Gastroesophageal sphincter (tissue), 4 donors: ENCODE measurements at places on chromosomes 12 and 14. TPM values are rescaled to one million over a fixed set of nuclear protein-coding genes. Genes with fewer than 3 reads are reported as not detected.
A peak's percentile ranks its signal among the peaks of the same experiment; 100 is the strongest.

- no peak overlapping the region for H3K4me3 ChIP-seq
- no peaks in the 10 kb centered on the region for H3K4me1 ChIP-seq
- no peak for ATAC-seq
- no peaks in the 10 kb centered on the region for H3K27me3 ChIP-seq
- no peaks in the 10 kb centered on the region for H3K36me3 ChIP-seq
Measured at GRCh38 chr12:11973396-11973795, 97.3 kb upstream of the BCL2L14 start.

DNA sequence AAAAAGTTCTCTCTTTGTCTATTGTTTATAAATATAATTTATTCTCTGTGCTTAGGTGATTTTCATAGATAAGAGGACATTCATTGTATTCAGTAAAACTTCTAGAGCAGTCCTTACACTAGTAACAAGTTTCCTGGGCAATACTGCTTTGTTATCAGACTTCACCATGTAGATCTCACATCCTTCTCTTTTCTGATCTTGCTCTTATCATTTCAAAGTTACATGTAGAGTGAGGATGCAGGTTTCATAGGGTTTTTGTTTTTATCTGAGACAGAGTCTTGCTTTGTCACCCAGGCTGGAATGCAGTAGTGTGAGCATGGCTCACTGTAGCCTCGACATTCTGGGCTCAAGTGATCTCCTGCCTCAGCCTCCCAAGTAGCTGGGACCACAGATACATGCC, 789.5 kb downstream of the DIO2 start:
- H3K27me3 ChIP-seq: no peaks in the 10 kb centered on the region
- H3K36me3 ChIP-seq: no peaks in the 10 kb centered on the region
- H3K4me3 ChIP-seq: no peak overlapping the region
- H3K4me1 ChIP-seq: no peaks in the 10 kb centered on the region
- H3K27ac ChIP-seq: no peak overlapping the region

ZNF641 gene
- 29.4 TPM for total RNA-seq

DNA sequence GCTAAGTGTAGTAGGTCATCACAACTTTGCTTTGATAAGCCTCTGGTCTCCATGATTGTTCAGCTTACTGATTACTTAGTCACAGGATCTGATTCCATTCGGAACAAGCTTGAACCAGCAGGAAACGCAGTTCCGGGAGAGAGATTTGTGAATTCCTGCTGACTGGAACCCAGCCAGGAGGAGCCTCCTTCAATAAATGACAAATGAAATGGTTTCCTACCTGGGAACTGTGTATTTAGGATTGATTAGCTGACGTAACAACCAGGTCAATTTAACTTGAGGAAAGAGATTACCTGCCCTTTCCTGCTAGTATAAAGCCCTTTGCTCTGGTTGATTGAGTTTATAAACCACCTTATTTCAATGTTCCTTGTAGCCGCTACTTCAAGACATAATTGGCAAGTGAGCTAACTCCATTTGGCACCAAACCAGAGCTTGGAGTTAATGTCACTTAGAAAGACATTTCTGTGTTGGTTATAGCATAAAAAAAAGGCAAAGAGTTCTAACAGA, 35.1 kb upstream of the KCNH3 start:
- no peak overlapping the region for H3K27ac ChIP-seq
- ATAC-seq: no peak
- H3K4me3 ChIP-seq: no peak overlapping the region
- no peaks in the 10 kb centered on the region for H3K4me1 ChIP-seq
- H3K36me3 ChIP-seq: peaks cover 2% of the 10 kb centered on the region

OTUB2 gene
- total RNA-seq: 0.84 TPM

GRCh38 chr12:29710104-29710503, 73.6 kb downstream of the TMTC1 start:
- no peaks in the 10 kb centered on the region for H3K27me3 ChIP-seq
- H3K4me3 ChIP-seq: no peak overlapping the region
- H3K4me1 ChIP-seq: peaks cover 11% of the 10 kb centered on the region

DNA sequence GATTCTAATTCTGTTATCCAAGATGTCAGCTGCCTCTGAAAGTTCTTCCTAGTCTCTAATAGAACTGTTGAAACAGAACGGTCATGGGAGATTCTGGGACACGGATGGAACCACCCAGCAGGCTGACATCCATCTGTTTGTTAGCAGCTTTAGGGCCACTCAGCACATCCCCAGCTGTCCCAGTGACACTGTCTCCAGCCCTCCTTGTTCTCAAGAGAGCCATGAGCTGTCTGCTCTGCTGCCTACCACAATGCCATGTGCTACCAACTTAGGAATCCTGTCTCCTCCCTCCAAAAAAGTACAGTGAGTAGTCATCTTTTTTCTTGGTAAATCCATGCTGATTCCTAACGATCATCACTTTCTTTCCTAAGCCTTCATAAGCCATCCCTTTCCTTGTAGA, 130.5 kb downstream of the ZFP36L1 start:
- H3K4me1 ChIP-seq: peaks cover 99% of the 10 kb centered on the region
- H3K27ac ChIP-seq: peak overlapping the region; percentile 90
- ATAC-seq: no peak
- H3K36me3 ChIP-seq: no peaks in the 10 kb centered on the region
- no peaks in the 10 kb centered on the region for H3K27me3 ChIP-seq

DAO gene
- 2.5 TPM for total RNA-seq

- peak; percentile 25 for ATAC-seq
- no peaks in the 10 kb centered on the region for H3K36me3 ChIP-seq
- peaks cover 17% of the 10 kb centered on the region for H3K27me3 ChIP-seq
- H3K4me3 ChIP-seq: peak overlapping the region; percentile 58
- no peak overlapping the region for H3K27ac ChIP-seq
Measured at GRCh38 chr12:81758421-81759189, 545 bp downstream of the PPFIA2 start.

ZNF891 gene
- 2.9 TPM for total RNA-seq

DNA sequence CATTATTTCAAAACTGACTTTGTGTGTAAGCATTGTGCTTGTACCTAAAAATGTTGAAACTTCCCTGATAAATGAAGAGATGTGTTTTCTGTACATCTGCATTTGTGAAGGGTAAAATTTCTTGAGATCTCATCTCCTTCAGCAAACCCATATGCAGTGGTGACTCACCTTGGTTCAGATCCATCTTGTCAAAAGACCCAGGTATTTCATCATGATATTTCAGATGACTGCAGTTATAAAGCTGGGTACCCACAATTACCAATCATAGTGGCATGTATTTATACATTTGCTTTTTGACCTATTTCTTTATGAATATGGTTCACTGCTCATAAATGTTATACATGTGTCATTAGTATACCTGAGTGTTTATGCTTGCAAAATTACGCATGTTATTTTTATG, 1213.6 kb downstream of the GALC start:
- no peak overlapping the region for H3K27ac ChIP-seq
- no peaks in the 10 kb centered on the region for H3K27me3 ChIP-seq
- no peaks in the 10 kb centered on the region for H3K36me3 ChIP-seq
- no peak overlapping the region for H3K4me3 ChIP-seq
- no peaks in the 10 kb centered on the region for H3K4me1 ChIP-seq

- H3K36me3 ChIP-seq: no peaks in the 10 kb centered on the region
- H3K4me1 ChIP-seq: peaks cover 4% of the 10 kb centered on the region
- H3K4me3 ChIP-seq: no peak overlapping the region
- H3K27me3 ChIP-seq: no peaks in the 10 kb centered on the region
- peak; percentile 84 for ATAC-seq
Measured at GRCh38 chr12:6965026-6965661, 5.3 kb downstream of the PHB2 start.

GRCh38 chr12:47829584-47829983, 9.9 kb upstream of the HDAC7 start:
- no peak overlapping the region for H3K4me3 ChIP-seq
- no peak for ATAC-seq
- H3K27me3 ChIP-seq: no peaks in the 10 kb centered on the region
- H3K27ac ChIP-seq: peak overlapping the region; percentile 79

FOXG1 gene
- total RNA-seq: 1.8 TPM

TPH2 gene
- not detected for total RNA-seq

CDKN3 gene
- total RNA-seq: 3.1 TPM

DNA sequence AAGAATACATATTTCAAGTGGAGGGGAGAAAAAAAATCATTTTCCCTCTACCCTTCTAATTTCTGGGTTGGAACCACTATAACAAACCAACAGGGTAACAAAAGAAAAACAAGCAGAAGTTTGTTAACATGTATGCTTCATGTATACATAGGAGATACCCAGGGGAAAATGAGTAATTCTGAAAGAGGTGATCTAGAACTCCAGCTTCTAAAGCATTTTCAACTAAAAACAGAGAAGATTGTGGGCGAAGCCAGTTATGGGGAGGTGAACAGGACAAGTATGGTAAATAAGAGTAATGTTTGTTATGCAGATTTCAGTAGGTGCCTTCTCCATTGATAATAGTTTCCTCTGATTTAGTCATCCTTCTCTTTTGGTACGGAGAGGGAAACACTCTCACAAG, 16.7 kb downstream of the FNTB start:
- no peak overlapping the region for H3K4me3 ChIP-seq
- H3K27ac ChIP-seq: no peak overlapping the region
- no peaks in the 10 kb centered on the region for H3K4me1 ChIP-seq
- no peak for ATAC-seq

GRCh38 chr14:72920008-72920407, 6.3 kb upstream of the DCAF4 start:
- no peak overlapping the region for H3K4me3 ChIP-seq
- no peaks in the 10 kb centered on the region for H3K27me3 ChIP-seq
- ATAC-seq: no peak
- no peaks in the 10 kb centered on the region for H3K4me1 ChIP-seq
- no peaks in the 10 kb centered on the region for H3K36me3 ChIP-seq

DNA sequence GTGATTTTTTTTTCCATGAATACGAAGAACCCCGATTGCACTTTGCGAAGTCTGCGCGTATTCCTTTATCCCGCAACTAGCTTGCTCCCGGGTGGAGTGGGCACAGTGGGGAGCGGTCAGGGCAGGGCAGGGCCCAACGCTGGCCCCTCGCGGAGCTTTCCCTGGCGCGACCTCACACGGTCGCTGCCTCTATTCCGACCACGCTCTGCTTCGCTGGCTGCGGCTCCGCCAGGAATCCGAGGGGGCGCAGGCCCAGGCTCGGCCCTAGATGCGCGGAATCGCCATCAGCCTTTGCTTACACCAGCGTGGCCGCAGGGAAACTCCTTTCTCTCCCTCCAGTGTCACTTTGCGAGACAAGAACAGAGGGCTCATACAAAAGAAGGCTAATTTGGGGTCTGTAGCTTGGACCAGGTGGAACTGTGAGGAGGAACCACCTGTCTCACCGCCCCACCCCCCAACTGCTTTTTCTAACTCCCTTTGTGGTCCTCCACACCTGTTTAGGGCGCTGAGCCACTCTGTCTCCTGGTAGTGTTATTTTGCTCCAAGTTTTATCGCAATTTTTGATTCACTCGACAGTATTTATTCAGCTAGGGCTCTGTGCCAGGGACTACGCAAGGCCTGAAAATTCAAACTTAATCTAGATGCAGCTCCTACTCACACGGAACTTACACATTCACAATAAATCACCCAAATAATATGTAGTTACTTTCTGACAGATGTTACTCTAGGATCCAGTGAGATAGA, 3.1 kb upstream of the NKX2-1 start:
- H3K4me1 ChIP-seq: peaks cover 19% of the 10 kb centered on the region
- peaks cover 100% of the 10 kb centered on the region for H3K27me3 ChIP-seq
- no peak for ATAC-seq
- H3K36me3 ChIP-seq: no peaks in the 10 kb centered on the region
- no peak overlapping the region for H3K4me3 ChIP-seq

RERGL gene
- total RNA-seq: 1.7 TPM

SPSB2 gene
- total RNA-seq: 8.7 TPM

GRCh38 chr12:115273456-115273855, 589.5 kb upstream of the TBX3 start:
- H3K27me3 ChIP-seq: no peaks in the 10 kb centered on the region
- H3K4me3 ChIP-seq: no peak overlapping the region
- no peak for ATAC-seq
- no peaks in the 10 kb centered on the region for H3K4me1 ChIP-seq
- no peaks in the 10 kb centered on the region for H3K36me3 ChIP-seq

DNA sequence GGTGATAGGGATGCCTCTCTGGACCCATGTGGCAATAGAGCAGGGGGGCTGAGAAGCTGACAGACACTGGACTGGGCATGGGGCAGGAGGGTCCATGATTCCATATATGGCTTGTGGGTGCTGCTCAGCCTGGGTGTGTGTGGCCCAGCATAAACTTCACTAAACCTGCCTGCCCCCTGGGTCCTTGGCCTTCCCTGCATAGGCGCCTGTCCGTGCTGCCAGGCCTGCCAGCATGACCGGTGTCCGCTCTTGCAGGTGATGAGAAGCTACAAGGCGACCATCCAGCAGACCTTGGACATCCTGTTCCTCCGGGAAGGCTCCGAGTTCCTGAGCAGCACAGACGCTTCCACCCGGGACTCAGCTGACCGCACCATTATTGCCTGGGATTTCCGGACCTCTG, 61.6 kb downstream of the BEGAIN start:
- no peaks in the 10 kb centered on the region for H3K4me1 ChIP-seq
- peaks cover 54% of the 10 kb centered on the region for H3K36me3 ChIP-seq
- H3K27me3 ChIP-seq: no peaks in the 10 kb centered on the region
- H3K4me3 ChIP-seq: no peak overlapping the region

DNA sequence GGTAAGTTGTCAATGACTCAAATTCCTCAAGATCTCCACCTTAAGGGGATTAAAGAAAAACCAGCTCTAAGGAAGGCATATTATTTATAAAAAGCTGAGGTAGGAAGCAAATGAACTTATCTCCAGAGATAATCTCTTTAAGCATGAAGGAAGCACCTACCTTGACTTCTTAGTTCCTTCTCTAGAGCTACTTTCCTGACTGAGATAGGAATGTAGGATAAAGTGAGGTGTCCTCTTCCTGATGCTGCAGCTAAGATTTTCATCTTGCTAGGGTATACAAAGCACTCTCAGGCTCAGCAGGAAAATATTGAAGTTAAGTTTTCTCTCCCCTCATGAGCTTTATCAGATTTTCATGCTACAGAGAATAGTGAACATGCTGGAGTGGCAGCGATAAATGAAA, 163.0 kb upstream of the E2F7 start:
- H3K4me1 ChIP-seq: no peaks in the 10 kb centered on the region
- H3K36me3 ChIP-seq: no peaks in the 10 kb centered on the region
- H3K27ac ChIP-seq: no peak overlapping the region

GRCh38 chr12:107415834-107416233, 269.8 kb upstream of the PWP1 start:
- H3K27me3 ChIP-seq: no peaks in the 10 kb centered on the region
- no peak overlapping the region for H3K27ac ChIP-seq
- no peak overlapping the region for H3K4me3 ChIP-seq
- ATAC-seq: no peak
- H3K36me3 ChIP-seq: no peaks in the 10 kb centered on the region

ESYT1 gene
- total RNA-seq: 157 TPM

GRCh38 chr12:25653487-25654175, 100.5 kb upstream of the LMNTD1 start:
- ATAC-seq: peak; percentile 37
- H3K4me1 ChIP-seq: no peaks in the 10 kb centered on the region
- H3K36me3 ChIP-seq: no peaks in the 10 kb centered on the region
- no peak overlapping the region for H3K4me3 ChIP-seq
- no peak overlapping the region for H3K27ac ChIP-seq
- H3K27me3 ChIP-seq: no peaks in the 10 kb centered on the region

GRCh38 chr12:127822809-127823411, 444.1 kb upstream of the TMEM132C start:
- no peaks in the 10 kb centered on the region for H3K27me3 ChIP-seq
- H3K4me1 ChIP-seq: peaks cover 12% of the 10 kb centered on the region
- no peaks in the 10 kb centered on the region for H3K36me3 ChIP-seq
- no peak overlapping the region for H3K4me3 ChIP-seq
- ATAC-seq: no peak

GRCh38 chr12:76030341-76031080, 1.1 kb downstream of the PHLDA1 start:
- no peaks in the 10 kb centered on the region for H3K4me1 ChIP-seq
- no peaks in the 10 kb centered on the region for H3K27me3 ChIP-seq
- peak overlapping the region; percentile 76 for H3K4me3 ChIP-seq

DEPDC4 gene
- not detected for total RNA-seq

EXOC3L4 gene
- not detected for total RNA-seq

TMTC2 gene
- total RNA-seq: 19.6 TPM

IL26 gene
- total RNA-seq: not detected

SLC25A47 gene
- 0.31 TPM for total RNA-seq

FAM181A gene
- total RNA-seq: not detected
